ENCODE measurements at places on chromosomes 7 and 10.
A peak's percentile ranks its signal among the peaks of the same experiment; 100 is the strongest.

- H3K4me1 ChIP-seq: peaks cover 25% of the 10 kb centered on the region
- no peaks in the 10 kb centered on the region for H3K27me3 ChIP-seq
- peak; percentile 54 for DNase-seq
- H3K27ac ChIP-seq: no peak overlapping the region
- H3K36me3 ChIP-seq: peaks cover 32% of the 10 kb centered on the region
These were observed 3.9 kb downstream of the MDH2 start for GRCh38 chr7:76051840-76052239.

- H3K4me3 ChIP-seq: peak overlapping the region; percentile 37
- H3K27me3 ChIP-seq: no peaks in the 10 kb centered on the region
- H3K27ac ChIP-seq: peak overlapping the region; percentile 93
- DNase-seq: no peak
These were observed 92.8 kb upstream of the INSIG1 start for GRCh38 chr7:155204744-155205367.

GRCh38 chr10:50325449-50326171 is 74.3 kb upstream of the ASAH2 start:
- no peaks in the 10 kb centered on the region for H3K27me3 ChIP-seq
- H3K36me3 ChIP-seq: peaks cover 5% of the 10 kb centered on the region
- H3K4me1 ChIP-seq: no peaks in the 10 kb centered on the region
- no peak overlapping the region for H3K4me3 ChIP-seq

- no peaks in the 10 kb centered on the region for H3K27me3 ChIP-seq
- no peak overlapping the region for H3K27ac ChIP-seq
- peaks cover 8% of the 10 kb centered on the region for H3K4me1 ChIP-seq
These were observed 5.7 kb downstream of the HUS1 start for GRCh38 chr7:47973739-47974138.

GRCh38 chr7:105581066-105581811 is at the start of gene EFCAB10:
Gene EFCAB10, minus strand, starts transcription at chr7:105581493. Its CDS starts 30 bp downstream, at chr7:105581463.
- no peak within 1 kb of the TSS for H3K4me3 ChIP-seq
- no peak within 1 kb of the TSS for H3K27ac ChIP-seq
- H3K27me3 ChIP-seq: peaks cover 8% of the 10 kb centered on the region
- peak; percentile 54 for DNase-seq
- no peaks in the 10 kb centered on the region for H3K36me3 ChIP-seq

DNA sequence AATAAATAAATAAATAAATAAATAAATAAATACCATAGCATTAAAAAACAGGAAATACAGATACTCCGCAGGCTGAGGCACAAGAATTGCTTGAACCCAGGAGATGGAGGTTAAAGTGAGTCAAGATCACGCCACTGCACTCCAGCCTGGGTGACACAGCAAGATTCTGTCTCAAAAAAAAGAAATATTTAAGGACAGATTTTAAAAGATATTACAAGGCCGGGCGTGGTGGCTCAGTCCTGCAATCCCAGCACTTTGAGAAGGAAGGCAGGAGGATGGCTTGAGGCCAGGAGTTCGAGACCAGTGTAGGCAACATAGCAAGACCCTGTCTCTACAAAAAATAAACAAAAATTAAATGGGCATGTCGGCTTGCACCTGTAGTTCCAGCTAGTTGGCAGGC is 17.5 kb upstream of the SNX8 start:
- H3K4me1 ChIP-seq: no peaks in the 10 kb centered on the region
- DNase-seq: no peak
- no peak overlapping the region for H3K4me3 ChIP-seq
- no peak overlapping the region for H3K27ac ChIP-seq

DNA sequence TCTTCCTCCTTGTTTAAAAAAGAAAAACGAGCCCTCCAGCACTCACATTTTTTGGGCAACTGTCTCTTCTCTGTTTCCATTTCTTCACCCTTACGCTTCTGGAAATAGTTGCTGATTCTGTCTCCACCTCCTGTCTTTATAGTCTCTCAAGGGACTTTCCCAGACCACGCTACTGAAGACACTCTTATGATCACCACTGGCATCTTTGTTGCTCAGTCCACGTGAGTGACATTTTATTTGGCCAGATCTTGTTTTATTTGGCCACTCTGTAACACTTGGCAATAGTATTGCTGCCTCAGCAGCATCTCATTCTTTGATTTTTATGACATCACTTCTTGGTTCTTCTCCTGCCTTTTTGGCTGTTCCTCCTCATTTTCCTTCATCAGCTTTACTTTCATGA is 21.6 kb upstream of the NME8 start:
- no peak overlapping the region for H3K27ac ChIP-seq
- DNase-seq: peak; percentile 4
- H3K36me3 ChIP-seq: no peaks in the 10 kb centered on the region

GRCh38 chr10:66680886-66681285 is 244.9 kb upstream of the LRRTM3 start:
- DNase-seq: no peak
- H3K27me3 ChIP-seq: no peaks in the 10 kb centered on the region
- H3K4me3 ChIP-seq: no peak overlapping the region
- no peak overlapping the region for H3K27ac ChIP-seq
- H3K4me1 ChIP-seq: no peaks in the 10 kb centered on the region
- H3K36me3 ChIP-seq: no peaks in the 10 kb centered on the region

DNA sequence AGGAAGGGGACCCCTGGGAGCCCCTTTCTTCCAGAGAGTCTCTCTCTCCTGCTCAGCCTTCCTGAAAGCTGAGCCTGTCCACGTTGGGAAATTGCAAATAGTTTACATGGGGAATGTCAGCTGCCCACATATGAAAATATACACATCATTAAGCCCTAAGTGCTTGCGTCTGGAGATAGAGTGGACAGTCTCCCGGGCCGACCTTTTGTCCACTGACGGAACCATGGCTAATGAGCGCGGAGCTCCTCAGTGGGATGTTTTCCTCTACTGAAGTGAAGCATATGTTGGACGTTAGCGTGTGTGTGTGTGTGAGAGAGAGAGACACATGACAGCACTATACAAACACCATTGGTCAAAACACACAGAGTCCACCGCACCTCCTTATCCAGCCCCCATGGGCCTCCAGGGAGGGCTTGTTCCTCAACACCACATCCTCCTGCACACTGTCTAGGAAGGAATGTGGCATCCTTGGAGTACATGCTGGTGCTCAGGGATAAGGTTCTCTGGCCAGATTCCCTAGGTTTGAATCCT is 128.4 kb downstream of the RGS10 start:
- no peaks in the 10 kb centered on the region for H3K4me1 ChIP-seq
- H3K27ac ChIP-seq: no peak overlapping the region
- no peak overlapping the region for H3K4me3 ChIP-seq
- DNase-seq: no peak
- H3K36me3 ChIP-seq: no peaks in the 10 kb centered on the region
- no peaks in the 10 kb centered on the region for H3K27me3 ChIP-seq

GRCh38 chr10:78358351-78358750 is 324.7 kb downstream of the RPS24 start:
- no peak overlapping the region for H3K27ac ChIP-seq
- H3K4me3 ChIP-seq: no peak overlapping the region
- peaks cover 20% of the 10 kb centered on the region for H3K4me1 ChIP-seq
- H3K27me3 ChIP-seq: no peaks in the 10 kb centered on the region

GRCh38 chr10:128626397-128627000 is 500.3 kb upstream of the MKI67 start:
- no peaks in the 10 kb centered on the region for H3K4me1 ChIP-seq
- no peak overlapping the region for H3K27ac ChIP-seq
- no peaks in the 10 kb centered on the region for H3K36me3 ChIP-seq
- no peaks in the 10 kb centered on the region for H3K27me3 ChIP-seq

GRCh38 chr10:76190634-76191270 is 759.3 kb downstream of the LRMDA start:
- no peak overlapping the region for H3K27ac ChIP-seq
- no peak overlapping the region for H3K4me3 ChIP-seq
- no peaks in the 10 kb centered on the region for H3K4me1 ChIP-seq

Data from natural killer cell (primary cell).